Type B pancreatic cell (in vitro differentiated cells): ENCODE measurements at places on chromosomes 5 and 9. TPM values are rescaled to one million over a fixed set of nuclear protein-coding genes. Genes with fewer than 3 reads are reported as not detected.

DNA sequence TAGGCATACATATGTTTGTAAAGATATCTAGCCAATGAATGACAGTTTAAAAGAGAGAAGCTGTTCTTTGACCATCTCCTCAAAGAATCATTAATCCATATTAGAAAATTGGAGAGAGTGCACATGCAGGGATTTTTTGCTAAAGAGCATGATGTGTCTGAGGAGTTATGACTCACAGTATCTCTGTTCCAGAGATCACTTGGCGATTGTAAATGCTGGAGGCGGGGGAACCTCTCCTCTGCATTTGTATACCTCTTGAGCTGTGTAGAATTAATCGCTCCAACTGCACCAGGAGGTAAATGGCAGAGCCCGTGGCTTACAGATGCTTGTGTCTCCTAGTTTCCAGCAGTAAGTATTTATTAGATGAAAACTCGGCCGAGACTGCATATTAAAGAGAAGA lies 3.6 kb upstream of the SPATA31D1 start:
- DNase-seq: no peak

DNA sequence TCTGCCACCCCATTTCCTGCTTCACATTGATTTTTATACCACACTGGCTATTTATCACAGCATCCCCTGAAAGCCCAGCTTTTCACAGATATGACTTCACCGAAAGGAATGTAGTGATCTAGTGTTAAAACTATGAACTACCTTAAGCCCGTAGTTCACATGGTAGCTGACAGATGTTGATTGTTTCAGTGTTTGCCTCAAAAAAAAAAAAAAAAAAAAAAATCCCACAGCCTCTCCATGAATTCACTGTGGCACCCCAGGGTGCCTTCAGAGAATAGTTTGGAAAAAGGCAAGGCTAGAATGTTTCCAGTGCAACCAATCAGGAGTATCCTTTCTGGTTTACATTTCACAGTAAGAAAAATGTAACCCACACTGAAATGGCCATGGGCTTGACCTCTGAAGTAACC lies 37.1 kb downstream of the GLIS3 start:
- no peak for DNase-seq

DNA sequence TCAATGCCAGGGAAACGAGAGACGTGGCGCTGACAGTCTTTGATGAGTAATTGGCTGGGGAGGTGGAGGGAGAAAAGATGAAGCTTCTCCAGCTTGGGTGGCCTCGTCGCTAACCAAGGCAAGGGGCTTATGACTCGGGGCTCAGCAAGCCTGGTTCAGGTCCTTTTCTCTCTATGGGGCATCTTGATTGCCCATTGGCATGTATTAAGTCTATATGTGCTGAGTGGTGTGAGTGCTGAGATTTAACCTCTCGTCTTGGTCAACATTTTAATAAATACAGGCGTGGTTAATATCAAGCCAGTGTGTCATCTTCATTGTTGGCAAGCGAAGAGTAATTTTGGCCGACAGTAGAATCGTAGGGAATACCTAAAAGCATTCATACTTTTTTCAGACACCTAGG lies 85.9 kb downstream of the RAI14 start:
- DNase-seq: no peak

DNA sequence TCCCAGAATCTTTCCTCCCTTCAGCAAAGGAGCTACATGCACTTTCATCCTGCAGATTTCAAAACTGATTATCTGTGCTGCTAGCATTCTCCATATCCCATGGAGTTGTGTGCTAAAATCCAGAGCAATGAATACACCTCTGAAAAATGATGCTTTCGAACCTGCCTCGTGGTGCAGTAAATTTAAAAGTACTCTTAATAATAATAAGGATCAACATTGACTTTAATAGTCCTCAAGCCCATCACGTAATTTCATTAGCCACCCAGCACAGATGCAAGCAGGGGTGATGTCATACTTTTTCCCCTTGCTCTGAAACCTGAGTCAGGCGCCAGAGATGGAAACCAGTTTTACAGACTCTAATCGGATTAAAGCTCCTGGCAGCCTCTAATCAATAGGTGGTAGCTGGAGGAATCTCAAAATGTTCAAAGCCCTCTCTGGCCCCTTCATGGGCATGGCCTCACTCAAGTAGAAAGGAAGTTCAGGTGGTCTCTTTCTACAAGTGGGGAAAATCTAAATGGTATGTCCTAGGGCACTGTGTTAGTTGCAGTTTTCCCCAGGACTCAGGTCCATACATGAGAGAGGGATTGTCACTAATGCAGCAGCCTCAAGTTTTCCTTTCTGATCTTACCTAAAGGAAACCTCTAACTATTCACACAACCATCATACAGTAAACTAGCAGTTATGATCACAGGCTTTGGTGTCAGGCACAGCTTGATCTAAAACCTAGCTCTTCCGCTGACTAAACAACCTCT lies 221.6 kb upstream of the SLC30A5 start:
- DNase-seq: no peak

- no peak for DNase-seq
Observed at GRCh38 chr5:160356550-160357347, 13.7 kb downstream of the C1QTNF2 start.

The ARAP3 gene
- total RNA-seq: 8.4 and 10.2 TPM in 2 replicates

GRCh38 chr5:10702911-10703491 lies 58.0 kb downstream of the DAP start:
- DNase-seq: no peak

- DNase-seq: no peak
Observed at GRCh38 chr9:3508521-3509291, 17.1 kb downstream of the RFX3 start.

GRCh38 chr5:14869668-14870164 lies 1.9 kb downstream of the ANKH start:
- DNase-seq: no peak

DNA sequence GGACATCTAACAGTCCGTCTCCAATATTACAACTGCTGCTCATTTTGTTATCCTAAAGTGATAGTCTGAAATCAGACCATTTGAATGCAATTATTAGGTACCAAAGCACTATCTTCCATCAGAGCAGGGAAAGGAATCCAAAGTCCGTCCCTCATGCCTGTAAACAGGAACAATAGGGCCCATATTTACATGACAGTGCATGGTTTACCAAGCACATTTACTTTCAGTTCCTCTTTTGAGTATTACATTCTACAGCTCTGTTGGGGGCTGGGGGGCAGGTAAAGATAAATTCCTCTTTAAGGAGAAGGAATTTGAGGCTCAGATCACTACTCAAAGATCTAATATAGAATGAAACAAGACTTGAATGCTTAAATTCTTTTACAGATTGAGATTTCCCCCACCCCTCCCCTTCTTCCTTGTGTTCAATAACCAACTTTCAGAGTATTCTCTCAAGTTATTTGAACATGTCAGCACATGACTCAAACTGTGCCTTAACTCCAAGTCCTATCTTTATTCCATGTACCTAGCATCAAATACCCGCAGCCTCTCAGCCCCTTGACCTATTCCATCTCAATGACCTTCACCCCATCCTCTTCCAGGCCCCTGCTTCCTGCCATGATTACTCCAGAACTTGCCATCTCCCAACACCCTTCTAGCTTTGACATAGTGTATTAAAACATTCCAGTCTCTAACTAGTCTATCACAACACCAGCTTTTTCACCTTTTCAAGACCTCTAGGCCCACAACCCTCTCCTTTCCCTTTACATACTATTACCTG lies 71.0 kb downstream of the BRINP1 start:
- no peak for DNase-seq

The SH2D3C gene
- 1.6 and 7.1 TPM in 2 replicates for total RNA-seq

- DNase-seq: no peak
Observed at GRCh38 chr5:14726066-14726838, 61.7 kb downstream of the OTULIN start.

DNA sequence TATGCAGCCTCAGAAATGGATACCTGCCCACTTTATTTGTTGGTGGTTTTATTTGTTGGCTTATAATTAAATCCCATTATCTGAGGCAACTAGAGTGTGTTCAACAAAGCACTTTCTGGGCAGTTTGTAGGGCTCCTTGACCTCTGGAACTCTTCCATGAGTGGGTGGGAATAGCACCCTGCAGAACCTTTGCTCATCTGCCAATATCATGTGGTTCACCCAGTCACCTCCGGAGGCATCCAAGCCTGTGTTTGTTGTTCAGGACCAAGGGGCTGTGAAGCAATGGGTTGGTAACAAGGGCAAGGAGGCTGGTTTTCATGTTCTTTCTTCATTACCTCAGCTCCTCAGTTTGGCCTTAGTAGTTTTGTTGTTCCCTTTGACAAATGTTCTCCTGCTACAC lies 314.0 kb downstream of the NDUFS4 start:
- DNase-seq: no peak

- no peak for DNase-seq
Observed at GRCh38 chr5:169764018-169764378, 126.9 kb downstream of the DOCK2 start.

The GBGT1 gene
- total RNA-seq: 21.0 and 54.9 TPM in 2 replicates

- no peak for DNase-seq
Observed at GRCh38 chr5:152994033-152994680, 496.3 kb upstream of the GRIA1 start.

DNA sequence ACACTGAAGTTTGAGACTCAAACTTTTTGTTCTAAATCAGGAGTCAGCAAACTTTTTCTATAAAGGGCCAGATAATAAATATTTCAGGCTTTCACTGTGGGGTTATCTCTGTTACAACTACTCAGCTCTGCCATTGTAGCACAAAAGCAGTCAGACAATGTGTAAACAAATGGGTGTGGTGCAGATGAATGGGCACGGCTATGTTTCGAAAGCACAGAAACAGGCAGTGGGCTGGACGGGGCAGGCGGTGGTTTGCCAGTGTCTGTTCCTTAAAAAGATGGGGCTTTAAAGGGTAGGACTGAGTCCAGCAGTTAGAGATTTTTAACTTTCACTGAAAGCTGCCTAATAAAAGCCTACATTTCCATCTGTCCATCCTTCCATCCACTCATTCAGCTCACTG lies 48.9 kb downstream of the PFDN1 start:
- no peak for DNase-seq

DNA sequence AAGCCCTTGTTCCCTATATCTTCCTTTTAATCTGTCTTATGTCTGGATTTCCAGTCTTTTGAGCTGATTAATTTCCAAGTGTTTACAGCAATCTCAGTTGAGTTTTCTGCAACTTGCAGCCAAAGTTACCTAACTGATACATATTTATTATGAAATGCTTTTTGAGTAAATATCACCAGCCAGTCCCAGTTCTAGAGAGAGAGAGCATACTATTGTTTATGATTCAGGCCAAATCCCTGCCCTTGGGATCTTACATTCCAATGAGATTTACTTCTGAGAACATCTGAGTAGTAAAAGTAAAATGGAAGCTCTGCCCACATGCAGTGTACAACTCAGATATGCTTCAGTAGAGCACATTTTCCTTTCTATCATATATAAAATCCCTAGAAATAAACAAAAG lies 661.7 kb downstream of the KCTD16 start:
- DNase-seq: no peak

DNA sequence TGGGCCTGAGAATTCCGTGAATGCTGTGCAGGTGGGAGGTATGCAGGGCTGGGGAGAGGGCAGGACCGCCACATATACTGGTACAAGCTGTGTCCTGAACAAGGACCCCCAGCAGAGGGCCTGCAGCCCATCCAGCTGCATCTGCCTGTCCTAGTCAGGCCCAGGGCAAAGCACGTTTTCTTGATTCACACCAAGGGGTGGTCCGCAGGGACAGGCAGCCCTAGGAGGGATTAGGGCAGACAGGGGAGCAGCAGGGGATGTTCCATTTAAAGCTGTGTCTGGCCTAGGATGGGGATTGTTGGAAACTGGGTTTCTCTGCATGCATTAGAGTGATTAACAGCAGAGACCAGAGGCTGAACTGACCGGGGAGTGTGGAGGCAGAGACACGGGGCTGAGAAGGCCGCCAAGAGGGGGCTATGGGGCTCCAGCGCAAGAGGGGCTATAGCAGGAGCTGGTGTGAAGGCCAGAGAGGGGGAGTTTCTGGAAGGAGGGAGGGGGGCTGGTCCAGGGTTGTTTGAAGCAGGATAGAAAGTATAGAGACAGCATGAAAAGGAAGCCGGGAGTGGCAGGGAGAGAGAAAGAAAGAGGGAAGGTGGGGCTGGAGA lies 2.7 kb downstream of the GRM6 start:
- no peak for DNase-seq

- no peak for DNase-seq
Observed at GRCh38 chr9:21681641-21682040, 120.8 kb upstream of the MTAP start.

The FRMD3 gene
- 4.5 and 8.0 TPM in 2 replicates for total RNA-seq

DNA sequence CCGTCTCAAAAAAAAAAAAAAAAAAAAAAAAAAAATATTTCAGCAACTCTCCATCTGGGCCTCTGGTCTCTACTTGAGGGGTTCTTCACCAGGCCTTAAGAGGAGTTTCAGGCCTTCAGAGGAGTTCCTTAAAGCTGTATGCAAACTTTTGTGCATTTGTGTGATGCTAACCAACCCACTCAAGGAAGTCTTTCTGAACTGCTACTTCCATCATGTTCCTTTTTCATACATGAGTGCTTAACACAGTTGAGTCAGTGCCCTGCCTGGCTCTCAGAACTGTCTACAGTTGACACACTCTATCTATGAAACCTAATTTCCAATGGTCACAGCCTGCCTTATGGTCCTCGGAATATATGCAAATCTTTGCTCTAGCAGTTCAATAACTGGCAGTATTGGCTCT lies 146.5 kb downstream of the MEF2C start:
- no peak for DNase-seq

The IL13 gene
- not detected in 2 replicates for total RNA-seq

GRCh38 chr9:98412101-98412842 lies 156.8 kb upstream of the TBC1D2 start:
- no peak for DNase-seq

The MAMDC4 gene
- total RNA-seq: 18.4 and 29.1 TPM in 2 replicates

The SRP19 gene
- 45.4 and 57.5 TPM in 2 replicates for total RNA-seq

GRCh38 chr5:132667761-132668705 lies 5.8 kb upstream of the IL4 start:
- no peak for DNase-seq

DNA sequence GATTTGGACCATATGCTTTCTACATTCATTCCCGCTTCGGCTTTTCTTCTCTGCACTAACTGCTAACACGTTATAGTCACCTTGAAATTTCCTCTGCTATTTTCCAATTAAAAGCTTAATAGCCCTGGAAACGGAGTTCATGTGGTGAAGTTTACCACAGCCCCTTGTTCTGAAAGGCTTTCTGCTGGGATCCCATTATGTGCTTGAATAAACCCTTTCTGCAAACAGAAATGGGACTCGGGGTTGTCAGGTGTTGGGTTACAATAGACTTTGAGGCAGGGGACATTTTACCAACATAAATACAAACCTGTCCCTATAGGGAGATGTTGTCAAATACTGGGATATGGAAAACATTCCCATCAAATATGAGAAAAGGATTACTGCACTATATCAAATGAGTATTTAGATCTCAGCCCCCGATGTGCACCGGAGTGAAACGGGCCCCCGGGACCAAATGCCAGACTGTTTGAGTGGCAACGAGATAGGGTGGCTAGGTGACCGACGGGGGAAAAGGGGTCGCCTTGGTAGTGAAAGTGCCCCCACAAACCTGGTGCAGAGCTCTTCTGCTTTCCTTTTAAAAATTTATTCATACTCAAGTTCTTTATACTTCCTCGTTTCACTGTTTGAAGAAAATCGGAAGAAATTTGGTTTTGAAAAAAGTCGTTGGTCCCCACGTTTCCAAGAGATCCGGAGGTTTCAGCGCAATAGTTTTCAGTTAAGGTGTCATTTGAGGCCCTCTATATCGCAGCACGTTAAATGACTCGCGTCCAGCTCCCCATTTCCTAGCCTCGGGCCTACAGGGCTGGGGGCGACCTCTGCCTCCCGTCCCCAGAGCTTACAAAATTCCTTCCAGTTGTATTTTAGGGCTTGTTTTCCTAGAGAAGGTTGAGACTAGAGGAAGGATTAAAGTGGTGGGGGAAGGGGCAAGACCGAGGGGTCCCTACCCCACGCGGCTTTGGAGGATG lies 2.1 kb upstream of the DMRT3 start:
- DNase-seq: no peak
